Tongue (tissue), 3 donors: ENCODE measurements at places on chromosomes 11 and 22.
A peak's percentile ranks its signal among the peaks of the same experiment; 100 is the strongest.

- DNase-seq, result peak; percentile 9
Observed at GRCh38 chr11:41400819-41401382, 58.6 kb downstream of the LRRC4C start.

DNA sequence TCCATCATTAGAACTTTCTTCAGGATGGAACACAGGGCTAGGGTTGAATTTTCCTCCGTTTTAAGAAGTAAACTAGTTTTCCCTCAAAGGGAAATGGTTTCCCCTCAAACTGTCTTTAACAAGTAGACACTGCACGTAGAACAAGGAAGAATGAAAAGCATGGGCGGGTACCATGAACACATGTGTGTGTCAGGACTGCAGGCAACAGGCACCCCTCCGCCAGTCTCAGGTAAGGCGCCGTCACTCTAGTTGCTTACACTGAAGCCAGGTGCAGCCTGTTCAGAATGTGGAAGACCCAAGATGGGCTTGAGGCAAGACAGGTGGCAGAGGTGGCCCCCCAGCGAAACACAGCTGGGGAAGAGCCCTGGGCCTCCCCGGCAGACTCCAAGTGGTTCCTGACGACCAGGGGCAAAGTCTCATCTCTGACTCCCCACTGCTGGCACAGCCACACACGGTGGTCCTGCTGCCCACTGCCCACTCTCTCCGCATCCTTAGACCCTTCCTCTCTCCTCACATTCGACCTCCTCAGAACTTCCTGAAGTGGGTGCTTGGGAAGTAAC is 25.4 kb upstream of the MOB2 start:
- DNase-seq, result no peak

DNA sequence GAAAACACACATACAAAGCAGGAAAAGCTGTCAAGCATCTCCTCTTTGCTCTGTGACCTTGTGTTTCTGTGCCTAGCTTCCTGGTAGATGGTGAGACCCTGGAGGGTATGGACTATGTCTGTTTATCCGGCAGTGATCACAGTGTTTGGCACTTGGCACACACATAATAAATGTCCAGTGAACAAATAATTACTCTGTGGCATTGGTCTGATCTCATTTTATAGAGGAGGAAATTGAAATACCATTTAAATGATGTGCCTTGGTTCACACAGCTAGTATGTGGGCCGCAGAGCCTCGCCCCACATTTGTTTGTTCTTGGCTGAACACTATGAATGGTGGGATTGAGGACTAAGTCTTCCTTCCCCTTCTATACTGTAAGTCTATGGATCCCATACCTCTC is 104.7 kb upstream of the SPON1 start:
- no peak for DNase-seq

- DNase-seq, result peak; percentile 66
Observed at GRCh38 chr11:61004761-61005181, 33.3 kb downstream of the CD6 start.

DNA sequence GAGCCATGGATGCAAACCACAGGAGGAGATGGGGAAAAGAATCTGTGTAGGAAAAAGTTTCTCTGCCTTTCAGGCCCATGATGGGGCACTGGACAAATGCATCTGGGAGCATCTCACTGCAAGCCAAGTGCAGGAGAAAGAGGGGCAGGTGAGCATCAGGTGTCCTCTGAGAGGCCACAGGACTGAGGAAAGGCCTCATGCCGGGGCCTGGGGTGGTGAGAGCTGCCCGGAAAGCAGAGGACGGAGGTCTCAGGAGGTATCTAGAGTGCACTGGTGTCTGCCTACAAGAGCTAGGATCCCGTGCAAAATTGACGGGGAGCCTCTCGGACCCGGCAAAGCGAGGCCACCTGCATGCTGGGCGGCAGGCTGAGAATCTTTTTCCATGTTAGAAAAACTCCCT is 73.9 kb downstream of the CTTN start:
- no peak for DNase-seq

GRCh38 chr11:20131788-20132666 is 28.2 kb downstream of the DBX1 start:
- DNase-seq, result peak; percentile 78

GRCh38 chr11:129192150-129192549 is at the start of gene ARHGAP32:
ARHGAP32 (minus strand) TSS chr11:129192325; CDS start chr11:129192198, 127 bp downstream.
- peak; percentile 13 for DNase-seq

DNA sequence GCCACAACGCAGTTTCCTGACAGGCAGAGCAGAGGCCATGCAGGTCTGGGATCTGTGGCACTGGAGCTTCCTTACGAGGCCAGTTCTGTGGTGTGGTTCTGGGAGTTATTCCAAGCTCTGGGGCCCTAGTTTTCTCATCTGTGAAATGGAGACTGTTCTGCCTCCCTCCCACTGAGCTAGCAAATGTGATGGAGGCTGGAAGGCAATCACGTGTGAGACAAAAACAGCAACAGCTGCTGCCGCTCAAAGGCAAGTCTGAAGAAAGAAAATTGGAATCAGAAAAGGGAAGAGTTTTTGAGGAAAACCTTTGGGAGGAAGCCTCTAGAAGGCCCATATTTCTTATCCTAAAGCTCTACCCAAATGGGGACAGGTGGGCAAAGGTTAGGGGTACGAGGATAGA is 8.3 kb upstream of the RIC3 start:
- DNase-seq, result no peak
